ENCODE measurements at places on chromosomes 6 and 20. TPM values are rescaled to one million over a fixed set of nuclear protein-coding genes. Genes with fewer than 3 reads are reported as not detected.

DNA sequence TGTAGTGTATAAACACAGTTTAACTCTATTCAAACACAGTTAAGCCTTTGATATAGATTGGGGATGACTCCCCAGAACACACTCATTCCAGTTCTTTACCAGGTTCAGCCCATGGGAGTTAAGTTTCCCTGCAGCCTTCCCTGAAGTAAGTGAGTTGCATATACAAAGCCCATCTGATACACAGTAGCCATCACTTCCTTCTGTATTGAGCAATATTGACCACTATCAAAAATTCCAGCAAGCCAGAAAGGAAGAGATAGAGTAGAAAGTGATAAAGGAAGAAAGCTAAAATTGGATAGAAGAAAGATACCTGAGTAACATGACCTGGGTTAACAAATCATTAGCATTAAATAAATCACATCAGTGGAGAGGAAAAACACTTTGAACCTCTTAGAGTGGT lies 34.6 kb downstream of the DEFB114 start:
- no peak overlapping the region for H3K4me3 ChIP-seq
- H3K4me1 ChIP-seq, result no peaks in the 10 kb centered on the region
- DNase-seq, result no peak
- H3K27ac ChIP-seq, result no peak overlapping the region
- no peaks in the 10 kb centered on the region for H3K27me3 ChIP-seq

- H3K4me1 ChIP-seq, result peaks cover 15% of the 10 kb centered on the region
- H3K4me3 ChIP-seq, result peak overlapping the region; percentile 93
- no peaks in the 10 kb centered on the region for H3K36me3 ChIP-seq
- H3K27me3 ChIP-seq, result no peaks in the 10 kb centered on the region
Measured at GRCh38 chr6:26421259-26422144, 18.8 kb upstream of the BTN3A3 start.

Gene CLPSL1
- not detected for total RNA-seq

- H3K27ac ChIP-seq, result no peak overlapping the region
- no peaks in the 10 kb centered on the region for H3K27me3 ChIP-seq
- no peak for DNase-seq
- H3K36me3 ChIP-seq, result no peaks in the 10 kb centered on the region
Measured at GRCh38 chr6:157688275-157688959, 134.6 kb upstream of the SNX9 start.

Gene RAMACL
- 0.75 TPM for total RNA-seq

All from CD4-positive, alpha-beta T cell (primary cell).